ENCODE measurements at places on chromosomes 2 and 18. TPM values are rescaled to one million over a fixed set of nuclear protein-coding genes. Genes with fewer than 3 reads are reported as not detected.

DNA sequence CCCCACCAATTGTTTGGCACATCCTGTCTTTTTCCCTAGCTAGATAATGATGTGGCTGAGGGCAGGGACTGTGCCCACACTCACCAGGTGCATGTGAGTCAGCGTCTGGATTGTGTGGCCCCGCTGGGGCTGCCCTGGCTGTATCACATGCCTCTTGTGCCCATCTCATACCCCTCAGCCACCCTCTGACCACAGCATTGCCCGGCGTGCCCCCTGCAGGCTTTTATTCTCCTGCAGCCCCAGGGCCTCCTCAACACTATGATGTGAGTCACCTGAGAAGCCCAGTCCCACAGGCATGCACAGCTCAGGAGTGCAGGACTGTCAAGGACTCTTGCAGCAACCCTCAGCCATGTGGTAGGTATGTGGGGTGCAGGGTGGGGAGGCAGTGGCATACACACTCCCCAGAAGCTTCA, 14.8 kb upstream of the STEAP3 start:
- DNase-seq = no peak

DNA sequence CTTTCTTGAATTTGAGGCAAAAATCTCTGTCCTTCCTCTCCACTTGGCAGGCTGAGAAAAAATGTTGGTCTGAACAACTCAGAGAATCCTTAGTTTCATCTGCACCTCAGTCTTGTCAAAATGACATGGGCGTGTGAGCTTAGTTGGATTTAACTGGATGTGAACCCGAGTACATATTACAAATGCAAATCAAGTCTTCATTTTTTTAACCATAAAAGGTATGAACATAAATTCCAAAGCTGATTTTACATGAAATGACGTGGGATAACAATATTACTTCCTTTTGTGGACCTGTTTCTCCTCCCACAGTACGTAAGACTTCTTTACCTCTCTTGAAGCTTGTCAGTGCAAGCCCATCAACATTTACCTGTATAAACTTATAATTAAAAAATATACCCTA, 32.6 kb upstream of the RND3 start:
- no peak for DNase-seq

DNA sequence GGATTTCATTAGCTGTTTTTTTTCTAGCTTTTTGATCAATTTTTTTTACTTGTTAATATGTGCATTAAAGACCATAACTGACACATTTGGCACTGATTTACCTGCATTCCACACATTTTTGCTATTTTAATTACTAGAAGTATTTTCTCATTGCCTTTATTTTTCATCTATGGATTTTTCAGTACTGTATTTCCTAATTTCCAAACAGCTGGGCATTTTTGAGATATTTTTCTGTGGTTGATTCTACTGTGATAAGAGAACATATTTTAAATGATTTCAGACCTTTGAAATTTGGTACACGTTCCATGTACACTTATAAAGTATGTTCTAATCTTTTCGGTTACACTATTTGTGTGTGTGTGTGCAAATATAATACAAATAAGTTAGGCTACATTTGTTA, 135.3 kb downstream of the PARD3B start:
- DNase-seq = no peak

- DNase-seq = no peak
These were observed 61.0 kb downstream of the EIPR1 start for GRCh38 chr2:3316456-3317276.

- peak; percentile 66 for DNase-seq
These were observed 10.4 kb downstream of the ERFE start for GRCh38 chr2:238169048-238169707.

GRCh38 chr2:19753314-19753713, 148.5 kb downstream of the TTC32 start:
- DNase-seq = no peak

DNA sequence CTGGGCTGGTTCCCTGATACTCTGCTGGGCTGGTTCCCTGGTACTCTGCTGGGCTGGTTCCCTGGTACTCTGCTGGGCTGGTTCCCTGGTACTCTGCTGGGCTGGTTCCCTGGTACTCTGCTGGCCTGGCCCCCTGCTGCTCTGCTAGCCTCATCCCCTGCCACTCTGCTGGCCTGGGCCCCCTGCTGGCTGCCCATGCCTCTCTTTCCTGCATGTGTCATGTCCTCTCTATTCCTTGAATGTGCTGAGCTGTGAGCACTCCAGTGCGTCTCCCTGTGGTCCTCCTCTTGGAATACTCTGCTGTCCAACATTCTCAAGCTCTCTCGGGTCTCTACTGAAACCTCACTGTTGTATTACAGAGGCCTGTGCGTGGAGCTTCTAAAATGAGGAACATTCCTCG, 216.3 kb downstream of the RNF144A start:
- DNase-seq = no peak

- DNase-seq = no peak
These were observed 297.5 kb upstream of the RGPD4 start for GRCh38 chr2:107529146-107529545.

L3MBTL4 gene
- polyA plus RNA-seq = not detected

PARD3B gene
- polyA plus RNA-seq = 2.2 TPM

IL36B gene
- polyA plus RNA-seq = not detected

LTBP1 gene
- polyA plus RNA-seq = 57.4 TPM

MARCHF4 gene
- polyA plus RNA-seq = 11.3 TPM

All from endothelial cell of umbilical vein (primary cell).